Stimulated activated CD4-positive, alpha-beta T cell treated with anti-CD3 and anti-CD28 coated beads, Interleukin-4, amount 100 ng/mL, for 1 hour (primary cell): ENCODE measurements at places on chromosomes 4 and X.

- DNase-seq = no peak
Observed at GRCh38 chrX:70219938-70220764, 14.3 kb upstream of the AWAT1 start.

DNA sequence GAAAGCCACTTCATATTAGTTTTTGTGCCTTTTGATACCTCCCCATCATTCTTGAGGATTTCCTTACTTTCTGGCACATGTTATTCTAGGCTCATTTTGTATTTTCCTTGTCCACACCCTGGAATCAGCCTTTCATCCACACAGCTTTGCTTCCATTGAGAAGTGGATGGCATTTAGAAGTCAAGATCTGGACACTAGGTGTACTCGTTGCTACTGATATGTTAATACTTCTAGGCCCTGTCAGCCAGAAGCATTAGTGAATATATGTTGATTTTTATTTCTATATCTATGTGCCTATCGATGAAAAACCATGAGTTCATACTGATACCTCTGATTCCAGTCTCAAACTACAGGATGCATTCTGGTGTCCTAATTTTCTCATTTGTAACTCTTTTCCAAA lies 73.2 kb downstream of the ARHGAP24 start:
- no peak for DNase-seq

DNA sequence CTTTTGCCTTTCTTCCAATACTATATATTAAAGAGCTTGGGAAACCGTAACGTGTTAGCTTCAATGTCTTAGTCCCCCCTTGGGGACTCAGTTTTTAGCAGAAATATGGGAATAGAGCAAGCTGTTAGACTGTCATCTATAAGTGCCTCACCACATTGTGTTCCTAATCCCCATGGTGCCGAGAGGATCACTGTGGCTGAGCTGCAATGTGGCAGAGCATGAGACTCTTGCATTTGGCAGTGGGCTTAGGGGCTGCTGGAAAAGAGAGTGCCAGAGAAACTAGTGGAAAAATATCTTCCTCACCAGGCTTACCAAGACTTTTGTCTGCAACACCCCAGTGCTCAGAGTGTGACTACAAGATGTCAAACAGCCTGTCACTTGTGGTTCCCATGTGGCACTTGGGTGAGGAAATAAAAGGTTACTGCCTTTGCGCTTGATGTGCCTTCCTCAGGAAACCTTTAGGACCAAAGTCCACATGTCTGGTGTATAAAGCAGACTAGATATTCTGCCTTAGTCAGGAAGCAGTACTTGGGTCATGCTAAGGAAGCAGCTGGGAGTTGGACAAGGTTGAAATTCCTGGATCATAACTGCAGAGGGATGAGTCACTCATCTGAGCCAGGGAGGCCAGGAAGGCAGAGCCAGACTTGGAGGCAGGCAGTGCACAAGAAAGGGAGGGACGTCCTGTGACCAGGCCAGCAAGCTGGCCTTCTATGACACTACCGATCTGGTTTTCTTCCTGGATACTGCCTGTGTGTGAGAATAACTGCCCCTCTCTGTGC lies 9.7 kb upstream of the MAGEA4 start:
- DNase-seq = no peak

GRCh38 chr4:183658362-183659028 lies 490 bp downstream of the RWDD4 start:
- peak; percentile 25 for DNase-seq

GRCh38 chr4:55080174-55080865 lies 45.1 kb downstream of the KDR start:
- no peak for DNase-seq

GRCh38 chrX:52933976-52934703 lies 24.2 kb downstream of the FAM156A start:
- DNase-seq = no peak

DNA sequence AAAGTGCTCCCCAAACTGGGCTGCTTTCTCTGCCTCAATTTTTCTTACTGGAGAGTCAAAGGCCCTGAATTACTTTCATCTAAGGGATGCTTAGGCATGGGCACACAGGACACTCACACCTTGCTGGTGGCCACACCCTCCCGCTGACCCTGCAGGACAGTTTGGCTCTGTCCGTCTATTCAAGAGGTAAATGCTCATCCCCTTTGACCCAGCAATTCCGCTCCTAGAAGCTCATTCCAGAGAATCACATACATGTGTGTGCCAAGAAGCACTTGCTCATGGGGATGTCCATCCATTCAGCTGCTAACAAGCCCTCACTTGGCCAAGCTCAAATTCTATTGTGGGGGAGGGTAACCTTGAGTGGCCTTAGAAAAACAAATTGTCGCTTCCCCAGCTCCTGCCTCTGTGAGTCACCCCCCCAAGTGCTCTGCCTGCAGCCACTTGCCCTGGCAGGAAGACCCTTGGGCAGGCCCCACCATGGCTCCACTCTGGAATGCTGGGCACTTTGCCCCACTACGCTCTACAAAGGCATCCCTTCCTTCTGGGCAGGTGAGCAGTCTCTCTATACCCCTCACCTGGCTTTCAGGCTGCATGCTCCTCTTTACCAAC lies 54.5 kb downstream of the HTRA3 start:
- no peak for DNase-seq

GRCh38 chr4:20354120-20354519 lies 102.4 kb downstream of the SLIT2 start:
- no peak for DNase-seq

DNA sequence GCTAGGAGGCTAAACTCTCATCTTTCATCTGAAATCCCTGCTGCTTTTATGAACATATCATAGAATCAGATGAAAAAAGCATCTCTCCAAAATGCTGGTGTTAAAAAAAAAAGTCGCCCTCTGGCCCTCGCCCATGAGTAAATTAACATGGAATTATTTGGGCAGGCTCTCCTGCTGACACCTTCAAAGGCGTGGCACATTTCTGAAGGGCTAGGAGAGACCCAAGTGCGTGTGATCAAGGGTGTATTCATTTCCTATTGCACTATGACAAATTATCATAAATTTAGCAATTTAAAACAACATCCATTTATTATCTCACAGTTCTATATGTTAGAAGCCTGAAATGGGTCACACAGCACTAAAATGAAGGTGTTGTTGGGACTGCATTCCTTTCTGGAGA lies 5.1 kb downstream of the ANXA3 start:
- DNase-seq = no peak
